Glutamatergic neuron (in vitro differentiated cells): ENCODE measurements at places on chromosomes 1 and 21.

DNA sequence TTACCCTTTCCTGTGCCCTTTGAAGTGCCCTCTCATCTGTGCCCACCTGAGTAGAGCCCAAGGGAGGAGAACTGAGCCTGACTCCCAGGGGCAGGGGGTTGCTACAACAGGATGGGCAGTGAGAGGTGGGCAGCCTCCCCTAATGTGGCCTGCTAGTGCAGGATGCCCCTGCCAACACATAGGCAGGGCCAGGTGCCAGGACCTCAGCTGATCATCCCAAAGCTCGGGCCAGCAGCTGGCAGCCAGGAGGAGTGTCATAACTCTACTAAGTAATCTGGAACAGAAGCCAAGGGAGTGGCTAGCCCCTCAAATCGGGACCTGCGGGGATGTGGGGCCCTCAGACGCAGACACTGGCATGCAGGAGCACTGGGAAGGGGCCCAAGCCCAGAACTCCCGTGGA lies 208.8 kb upstream of the RAB4A start:
- no peak for DNase-seq

- no peak for DNase-seq
Measured at GRCh38 chr1:238832106-238832505, 554.3 kb upstream of the CHRM3 start.

DNA sequence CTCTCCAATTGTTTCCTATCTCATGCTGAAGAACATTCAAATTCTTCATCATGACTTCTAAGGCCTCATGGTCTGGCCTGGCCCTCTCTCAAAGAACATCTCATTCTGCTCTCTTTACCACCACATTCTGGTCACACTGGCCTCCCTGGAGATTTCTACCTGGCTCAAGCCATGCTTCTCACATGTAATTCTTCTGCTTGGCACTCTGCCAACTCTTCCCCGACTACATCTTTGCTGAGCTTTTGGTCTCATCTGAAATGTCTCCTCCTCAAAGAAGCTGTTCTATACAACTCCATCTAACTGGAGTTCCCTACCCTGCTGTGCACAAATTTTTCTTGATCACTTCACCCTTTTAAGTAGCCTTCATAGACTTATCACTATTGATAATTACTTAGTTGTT lies 1.4 kb upstream of the TBX19 start:
- no peak for DNase-seq

GRCh38 chr1:76289692-76290091 lies 215.1 kb downstream of the ST6GALNAC3 start:
- DNase-seq = no peak

- no peak for DNase-seq
Measured at GRCh38 chr1:46420533-46420915, 26.4 kb downstream of the FAAH start.

DNA sequence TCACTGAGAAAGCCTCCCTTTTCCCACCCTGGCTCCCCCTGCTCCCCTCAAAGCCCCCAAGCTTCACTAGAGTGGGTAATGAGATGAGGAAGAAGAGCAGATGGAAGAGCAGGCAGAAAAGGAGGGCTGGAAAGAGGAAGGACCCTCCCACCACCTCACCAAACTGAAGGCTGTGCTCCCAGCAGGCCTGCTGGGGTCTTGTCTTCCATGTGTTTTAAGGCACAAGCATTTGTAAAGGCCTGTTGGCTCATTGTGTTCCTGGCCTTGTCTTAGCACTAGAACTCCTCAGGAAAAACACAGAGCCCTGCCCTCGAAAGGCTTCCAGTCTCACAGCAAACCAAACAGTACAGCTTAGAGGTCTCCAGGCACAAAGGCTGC lies 51.5 kb downstream of the TOMM20 start:
- no peak for DNase-seq

DNA sequence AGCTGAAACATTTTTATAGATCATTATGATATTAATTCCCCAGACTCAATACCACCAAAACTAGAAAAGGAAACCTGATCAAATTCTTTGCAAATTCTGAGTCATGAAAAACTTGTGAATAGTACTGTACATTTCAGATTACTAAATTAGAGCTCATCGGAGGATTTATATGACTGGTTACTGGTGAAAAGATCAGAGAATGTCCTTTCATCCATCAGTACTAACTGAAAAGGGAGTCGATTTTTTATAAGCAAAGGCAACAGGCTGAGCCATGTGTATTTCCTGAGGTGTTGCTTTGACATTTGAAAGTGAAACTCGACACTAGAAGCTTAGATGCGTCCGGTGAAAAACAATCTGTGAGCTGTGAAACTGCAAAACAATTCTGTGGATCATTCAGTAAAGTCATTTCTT lies 155.7 kb downstream of the TNFSF18 start:
- no peak for DNase-seq

DNA sequence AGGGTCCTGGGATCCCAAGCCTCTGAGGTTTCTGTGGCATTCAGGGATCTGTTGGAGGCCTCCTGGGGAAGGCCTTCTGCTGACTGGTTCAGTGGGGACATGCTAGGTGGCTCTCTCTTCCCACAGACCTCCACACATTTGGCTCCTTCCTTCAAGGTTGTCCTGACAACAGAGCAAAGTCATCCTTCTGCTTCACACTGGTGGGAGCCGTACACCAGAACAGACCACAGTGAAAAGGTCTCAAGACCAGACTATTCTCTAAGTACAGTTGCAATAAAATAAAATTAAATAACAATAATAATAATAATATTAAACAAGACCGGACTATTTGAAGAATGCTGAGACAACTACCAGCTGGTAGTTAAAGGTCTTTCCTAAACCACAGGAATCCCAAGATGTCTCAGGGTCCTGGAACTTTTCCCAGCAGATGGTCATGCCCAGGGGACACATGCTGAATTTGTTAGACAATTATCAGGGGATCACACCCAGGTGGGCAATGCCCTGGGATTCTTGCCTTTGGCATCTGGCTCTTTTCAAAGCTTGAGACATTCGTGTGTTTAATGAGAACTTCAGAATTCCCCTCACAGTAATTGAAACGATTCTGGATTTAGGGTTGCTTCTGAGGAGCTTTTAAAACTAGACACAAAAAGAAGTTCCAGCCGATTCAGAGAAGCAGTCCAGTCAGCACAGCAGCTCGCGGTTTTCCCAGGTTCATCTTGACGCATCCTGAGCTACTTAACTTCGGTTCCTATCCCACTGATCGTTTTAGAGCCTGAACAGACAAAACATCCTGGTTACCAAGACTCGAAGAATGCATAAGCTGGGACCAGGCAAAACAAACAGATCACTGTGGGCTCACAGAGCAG lies 22.9 kb downstream of the HTR1D start:
- DNase-seq = no peak

- DNase-seq = no peak
Measured at GRCh38 chr1:159927211-159927848, 2.0 kb upstream of the TAGLN2 start.

DNA sequence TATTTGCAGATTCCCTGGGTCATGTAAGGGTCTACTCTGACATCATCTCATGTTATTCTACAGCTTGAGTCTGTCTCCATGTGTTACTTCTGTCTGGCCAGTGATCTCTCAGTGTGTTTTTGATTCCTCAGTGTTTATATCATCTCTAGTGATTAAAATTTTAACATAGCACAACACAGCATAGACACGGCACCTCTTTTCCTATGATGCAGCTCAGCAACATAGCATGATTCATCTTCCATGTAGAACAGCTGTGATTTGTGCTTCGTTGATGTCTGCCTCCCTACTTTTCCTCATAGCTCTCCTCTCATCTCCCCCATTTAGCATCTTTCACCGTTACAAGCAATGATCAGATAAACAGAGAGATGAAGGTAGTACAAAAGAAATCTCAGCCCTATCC lies 163.9 kb upstream of the DPT start:
- no peak for DNase-seq

GRCh38 chr1:156513185-156513584 lies 12.6 kb upstream of the MEF2D start:
- DNase-seq = no peak

- DNase-seq = no peak
Measured at GRCh38 chr1:8284127-8284526, 33.8 kb upstream of the SLC45A1 start.

GRCh38 chr1:89624314-89624713 lies 8.6 kb upstream of the LRRC8C start:
- no peak for DNase-seq

DNA sequence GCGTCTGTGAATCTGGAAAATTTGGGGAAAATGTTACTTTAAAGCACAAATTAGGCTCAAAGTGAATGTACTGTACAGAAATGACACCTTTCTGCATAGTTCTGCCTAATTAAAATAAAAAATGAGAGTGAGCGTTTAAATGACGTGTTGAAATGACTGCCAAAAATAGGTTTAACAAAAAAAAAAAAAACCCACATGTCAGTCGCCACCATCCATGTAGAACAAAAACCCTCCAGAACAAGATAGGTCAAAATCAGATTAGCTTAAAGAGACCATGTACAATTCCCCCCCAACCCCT lies 745 bp downstream of the PARP1 start:
- DNase-seq = no peak

GRCh38 chr1:228374711-228375577 lies 31.7 kb downstream of the TRIM11 start:
- peak; percentile 19 for DNase-seq

GRCh38 chr1:229164836-229165735 lies 105.8 kb upstream of the RAB4A start:
- DNase-seq = no peak

GRCh38 chr1:113429461-113430153 lies 39.3 kb downstream of the MAGI3 start:
- no peak for DNase-seq
